ENCODE measurements at places on chromosomes 1 and 21. TPM values are rescaled to one million over a fixed set of nuclear protein-coding genes. Genes with fewer than 3 reads are reported as not detected.

Gene SLC2A5
- total RNA-seq, result not detected

Gene SRM
- 111 TPM for total RNA-seq

Gene MORN1
- total RNA-seq, result 12.7 TPM

Gene LYST
- 0.63 TPM for total RNA-seq

Gene ZNF669
- total RNA-seq, result 19.8 TPM

Gene PRDX1
- total RNA-seq, result 2,910 TPM

DNA sequence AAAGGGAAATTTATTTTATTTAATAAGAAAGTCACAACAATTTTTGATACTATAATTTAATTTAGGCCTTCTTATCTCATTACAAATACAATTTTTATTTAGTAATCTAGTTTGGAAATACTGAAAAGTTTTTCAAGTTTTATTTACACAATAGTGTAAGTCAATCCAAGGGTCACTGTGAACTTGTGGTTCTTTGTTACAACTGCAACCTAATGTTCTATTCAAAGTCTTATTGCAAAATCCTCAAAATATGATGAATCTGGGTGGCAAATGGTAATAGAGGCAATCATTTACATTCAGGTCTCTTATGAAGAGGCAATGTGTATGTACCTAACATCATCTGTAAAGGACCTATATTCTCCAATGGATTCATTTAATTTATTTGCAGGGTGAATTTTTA is 421.2 kb downstream of the DPYD start:
- DNase-seq, result no peak

DNA sequence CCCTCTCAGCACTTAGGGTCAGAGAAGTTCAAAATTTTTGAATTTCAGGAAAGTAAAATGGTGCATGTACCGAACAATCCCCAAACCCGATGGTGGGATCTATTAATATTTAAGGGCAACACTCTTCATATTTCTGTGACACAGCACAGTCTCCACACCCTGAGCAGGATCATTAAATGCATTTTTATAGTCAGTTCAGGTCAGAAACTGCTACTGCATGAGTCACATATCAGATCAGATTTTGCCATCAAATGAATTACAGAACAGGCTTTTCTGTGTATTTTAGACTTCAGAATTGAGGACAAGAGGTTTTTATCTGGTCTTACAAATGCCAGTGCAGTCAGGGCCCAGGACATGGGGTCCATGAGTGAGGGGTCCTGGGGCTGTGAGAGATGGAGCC is 79.2 kb downstream of the RIPK4 start:
- DNase-seq, result no peak

- no peak for DNase-seq
Observed at GRCh38 chr21:44856131-44856530, 17.4 kb downstream of the PTTG1IP start.

GRCh38 chr1:77976433-77977076 is 2.3 kb downstream of the FUBP1 start:
- DNase-seq, result no peak

DNA sequence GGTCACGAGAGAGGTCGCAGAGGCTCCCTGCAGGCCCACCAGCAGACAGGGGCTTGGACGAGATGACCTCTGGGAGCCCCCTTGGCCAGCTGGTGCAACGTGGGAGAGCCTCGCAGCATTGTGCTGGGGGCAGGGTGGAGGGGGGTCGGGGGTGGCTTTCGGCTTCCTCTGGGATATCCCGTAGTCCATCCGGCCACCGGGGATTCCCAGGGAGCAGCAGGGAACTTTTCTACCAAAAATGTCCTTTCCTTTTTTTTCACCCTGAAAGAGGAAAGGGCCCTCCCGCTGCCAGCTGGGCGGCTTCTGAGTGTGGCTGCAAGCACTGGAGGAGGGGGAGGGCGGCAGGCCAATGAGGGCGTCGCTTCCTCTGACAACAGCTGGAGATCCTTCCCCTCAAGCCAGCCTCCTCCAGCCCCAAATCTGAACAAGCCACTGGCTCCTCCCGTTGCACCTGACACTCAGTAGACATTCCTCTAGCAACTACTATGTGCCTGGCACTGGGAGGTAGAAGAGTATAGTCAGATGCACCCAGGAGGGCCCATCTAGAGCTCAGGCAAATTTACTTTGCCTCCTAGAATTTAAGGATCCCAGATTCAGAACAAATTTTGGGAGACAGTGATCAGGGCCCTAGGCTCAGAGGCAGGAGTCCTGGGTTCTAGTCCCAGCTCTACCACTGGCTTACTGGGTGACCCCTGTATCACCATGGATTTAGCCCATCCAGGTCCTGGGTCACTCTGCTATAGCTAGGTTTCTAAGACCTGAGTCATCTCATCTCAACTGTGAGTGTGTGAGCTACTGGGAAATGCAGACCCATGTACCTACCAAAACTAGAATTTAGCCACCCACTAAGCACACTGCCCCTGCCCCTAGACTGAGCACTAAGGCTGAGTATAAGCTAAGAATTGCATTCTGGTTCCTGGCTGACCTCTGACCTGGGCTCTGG is 2.7 kb downstream of the MOB3C start:
- DNase-seq, result peak; percentile 92

DNA sequence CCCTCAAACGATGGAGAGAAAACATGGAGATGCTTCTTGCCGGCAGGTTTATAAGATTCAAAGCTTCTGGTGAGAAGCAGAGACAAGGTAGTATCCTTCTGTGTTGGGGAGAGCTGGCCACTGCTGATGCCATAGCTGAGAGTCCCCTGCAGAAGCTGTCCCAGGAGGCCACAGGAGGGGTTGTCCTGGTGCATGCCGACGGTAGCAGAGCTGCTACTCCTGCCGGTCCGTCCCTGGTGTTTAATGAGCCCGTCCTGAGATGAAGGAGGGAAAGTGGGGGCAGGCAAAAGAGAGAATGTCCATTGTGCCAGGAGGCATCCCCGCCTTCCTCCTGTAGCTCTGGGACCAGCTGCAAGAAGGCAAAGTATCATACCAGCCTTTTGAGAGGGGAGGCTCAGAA is 10.4 kb upstream of the C2CD2 start:
- no peak for DNase-seq

DNA sequence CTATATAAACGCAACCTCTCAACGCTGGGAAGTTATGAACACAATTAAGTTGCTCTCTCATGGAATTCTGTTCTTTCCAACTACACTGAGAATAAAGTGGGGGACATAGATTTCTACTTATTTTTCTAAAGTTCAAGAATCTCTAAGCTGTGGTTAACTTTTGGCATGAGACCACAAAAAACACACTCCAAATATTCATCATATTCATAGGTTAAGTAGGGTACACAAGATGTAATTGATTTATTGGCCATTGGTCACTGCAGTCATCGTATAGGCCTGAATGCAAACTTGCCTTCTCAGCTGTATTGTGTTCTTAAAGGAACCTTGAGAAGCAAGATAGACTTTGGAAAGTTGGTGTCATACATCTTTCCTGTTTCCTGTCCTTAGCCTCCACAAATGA is 40.3 kb downstream of the PRRX1 start:
- no peak for DNase-seq

DNA sequence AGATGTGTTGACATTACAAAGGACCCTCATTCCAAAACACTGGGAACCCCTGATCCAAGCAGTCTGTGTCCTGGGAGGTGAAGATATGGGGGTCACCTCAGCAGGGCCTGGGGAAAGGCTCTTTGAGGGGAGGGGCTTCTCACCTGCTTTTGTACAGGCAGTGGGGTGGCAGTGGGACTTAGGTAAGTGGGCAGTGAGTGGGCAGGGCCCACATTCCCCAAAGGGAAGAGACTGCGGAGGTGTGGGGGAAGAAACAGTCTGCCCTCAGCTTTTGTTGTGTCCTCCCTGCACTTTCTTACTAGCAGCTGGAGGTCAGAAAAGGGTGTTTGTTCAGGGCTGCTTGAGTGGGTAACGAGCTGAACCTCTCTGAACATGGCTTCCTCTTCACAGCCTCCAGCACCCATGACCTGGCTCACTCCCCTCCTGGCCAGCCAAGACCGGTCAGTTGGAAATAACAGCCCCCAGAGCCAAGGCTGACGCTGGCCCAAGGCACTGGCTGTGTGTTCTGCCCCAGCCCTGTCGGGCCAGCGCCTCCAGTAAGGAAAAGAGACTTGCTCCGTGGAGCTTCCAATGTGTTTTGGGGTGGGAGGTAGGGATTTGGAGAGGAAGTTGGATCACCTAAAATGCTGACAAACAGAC is 173.5 kb downstream of the PSMG1 start:
- peak; percentile 22 for DNase-seq
